Vagina (tissue), 2 donors: ENCODE measurements at places on chromosomes 1 and 21.

- DNase-seq: no peak
Measured at GRCh38 chr1:110394493-110394820, 3.6 kb upstream of the SLC16A4 start.

- DNase-seq: no peak
Measured at GRCh38 chr1:36711480-36711879, 228.8 kb upstream of the CSF3R start.

DNA sequence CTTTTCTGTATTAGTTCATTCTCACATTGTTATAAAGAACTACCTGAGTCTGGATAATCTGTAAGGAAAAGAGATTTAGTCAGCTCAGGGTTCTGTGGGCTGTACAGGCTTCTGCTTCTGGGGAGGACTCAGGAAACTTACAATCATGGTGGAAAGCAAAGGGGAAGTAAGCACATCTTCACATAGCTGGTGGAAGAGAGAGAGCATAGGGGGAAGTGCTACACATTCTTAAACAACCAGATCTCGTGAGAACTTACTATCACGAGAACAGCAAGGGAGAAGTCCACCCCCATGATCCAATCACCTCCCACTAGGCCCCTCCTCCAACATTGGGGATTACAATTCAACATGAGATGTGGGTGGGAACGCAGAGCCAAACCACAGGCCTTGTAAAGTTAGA lies 37.9 kb upstream of the AHCTF1 start:
- DNase-seq: no peak

- no peak for DNase-seq
Measured at GRCh38 chr1:46039571-46040052, 92.8 kb downstream of the PIK3R3 start.

DNA sequence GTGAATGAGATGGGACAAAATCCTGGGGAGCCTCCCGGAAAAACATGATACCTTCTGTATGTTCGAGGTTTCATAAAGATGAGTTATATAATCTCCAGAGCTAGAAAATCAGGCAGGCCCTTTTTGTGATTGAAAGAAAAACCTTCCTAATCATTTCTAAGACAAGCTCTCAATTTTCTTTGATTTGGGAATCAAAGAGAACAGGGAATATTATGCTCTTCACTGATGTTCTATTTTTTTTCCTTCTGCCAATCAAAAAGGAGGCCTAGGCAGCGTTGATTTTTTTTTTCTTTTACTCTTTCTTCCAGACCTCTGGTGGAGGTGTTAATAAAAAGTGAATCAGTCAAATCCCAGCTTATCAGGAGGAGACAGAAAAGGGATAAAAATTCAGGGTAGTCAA lies 34.5 kb downstream of the DIRAS3 start:
- DNase-seq: no peak
